Stimulated activated CD4-positive, alpha-beta T cell treated with anti-CD3 and anti-CD28 coated beads, Interleukin-12 subunit alpha, Interleukin-12 subunit beta, amount 100 ng/mL, for 4 hours (primary cell): ENCODE measurements at places on chromosomes 11 and 22.

DNA sequence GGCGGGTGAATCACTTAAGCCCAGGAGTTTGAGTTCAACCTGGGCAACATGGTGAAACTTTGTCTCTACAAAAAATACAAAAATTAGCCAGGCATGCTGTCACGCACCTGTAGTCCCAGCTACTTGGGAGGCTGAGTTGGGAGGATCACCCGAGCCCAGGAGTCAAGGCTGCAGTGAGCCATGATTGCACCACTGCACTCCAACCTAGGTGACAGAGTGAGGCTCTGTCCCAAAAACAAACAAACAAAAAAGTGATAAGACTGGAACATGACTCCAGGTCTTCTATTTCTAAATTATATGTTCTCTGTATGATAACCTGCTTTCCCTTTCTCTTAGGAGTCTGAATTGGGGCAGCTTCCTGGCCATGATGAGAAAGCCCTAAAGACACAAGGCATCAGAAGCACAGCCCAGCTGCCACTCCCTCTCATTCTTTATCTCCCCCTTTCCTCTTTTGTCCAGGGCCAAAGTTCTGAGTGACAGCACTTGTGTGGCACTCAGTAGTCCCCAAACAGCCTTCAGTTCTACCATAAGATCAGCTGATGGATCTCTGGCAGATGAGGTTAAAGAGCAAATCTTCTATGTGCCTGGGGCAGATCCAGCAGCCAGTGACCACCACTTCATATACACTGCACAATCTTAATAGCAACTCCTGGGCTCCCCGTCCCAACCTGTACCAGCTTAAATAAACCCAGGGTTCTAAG, 136.0 kb downstream of the C11orf58 start:
- no peak for DNase-seq

- DNase-seq: no peak
These were observed 30.2 kb upstream of the BID start for GRCh38 chr22:17804331-17805080.

- DNase-seq: no peak
These were observed 70.1 kb upstream of the LRRC55 start for GRCh38 chr11:57111619-57112018.

DNA sequence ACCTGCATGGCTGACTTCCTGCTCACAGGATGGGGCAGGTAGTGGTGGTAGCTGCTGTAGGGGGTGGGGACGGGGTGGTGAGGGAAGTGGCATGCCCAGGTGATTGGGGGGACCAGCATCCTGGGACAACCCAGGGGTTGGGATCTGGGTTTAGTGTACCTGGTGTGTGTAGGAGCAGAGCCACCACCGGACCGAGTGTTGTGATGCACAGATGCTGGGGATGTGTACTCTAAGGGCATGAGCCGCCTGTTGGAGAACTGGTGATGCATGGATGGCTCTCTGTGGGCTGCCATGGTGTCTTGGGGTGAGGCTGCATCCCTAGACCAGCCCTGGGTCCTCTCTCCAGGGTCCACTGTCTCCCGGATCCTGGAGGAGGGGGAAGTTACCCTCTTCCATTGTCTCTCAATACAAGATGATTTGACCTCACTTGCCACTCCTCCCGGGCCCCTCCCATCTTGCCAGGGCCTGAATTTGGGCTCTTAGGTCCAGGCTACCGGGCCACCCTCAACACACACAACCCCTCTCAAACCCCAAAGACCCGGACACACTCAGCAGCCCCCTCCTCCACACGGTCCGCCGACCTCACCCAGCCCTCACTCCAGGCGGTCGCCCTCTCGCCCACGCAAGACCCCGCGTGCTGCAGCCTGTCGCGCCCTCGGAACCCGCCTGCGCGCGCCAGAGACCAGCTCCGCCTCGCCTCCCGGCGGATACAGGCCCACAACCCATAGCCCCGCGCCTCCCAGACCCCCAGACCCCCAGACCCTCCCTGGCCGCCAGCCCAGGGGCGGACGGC, 619 bp downstream of the LRRC75B start:
- no peak for DNase-seq

DNA sequence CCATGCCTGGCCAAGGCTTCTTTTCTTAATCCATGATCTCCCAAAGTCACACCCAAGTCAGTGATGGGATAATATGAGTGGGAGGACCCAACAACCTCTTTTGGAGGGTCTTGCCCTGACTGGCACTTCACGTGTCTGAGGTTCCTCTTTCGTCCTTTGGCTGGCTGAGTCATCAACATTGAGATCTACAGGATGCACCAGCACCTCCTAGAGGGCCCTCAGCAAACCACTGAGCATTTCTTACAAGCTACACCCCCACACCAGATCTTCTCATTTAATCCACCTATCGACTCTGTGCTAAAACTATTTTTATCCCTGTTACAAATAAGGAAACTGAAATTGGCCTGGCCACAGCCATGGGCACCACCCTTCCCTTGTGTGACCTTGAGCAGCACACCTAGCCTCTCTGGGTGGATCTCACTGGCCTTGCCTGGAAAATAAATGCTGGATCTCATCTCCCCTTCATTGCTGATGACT, 63.4 kb downstream of the FLI1 start:
- DNase-seq: peak; percentile 47

DNA sequence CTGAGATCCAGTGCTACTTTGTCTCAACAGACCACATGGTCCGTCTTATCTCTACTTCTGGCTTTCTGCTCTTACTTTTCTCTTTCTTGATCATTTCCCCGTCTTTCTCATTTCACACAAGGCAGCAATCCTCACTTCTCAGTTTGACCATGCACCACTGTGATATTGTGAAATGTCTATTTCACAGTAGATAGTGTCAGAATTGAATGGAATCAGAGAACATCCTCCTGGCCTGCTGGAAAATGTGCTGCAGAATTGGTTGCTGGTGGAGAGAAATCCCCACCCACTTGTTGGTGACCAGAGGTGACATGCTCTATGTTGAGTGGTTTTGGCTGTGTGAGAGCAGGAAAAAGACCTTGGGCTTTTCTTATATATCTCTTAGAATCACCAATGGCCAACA, 57.8 kb upstream of the RCN1 start:
- DNase-seq: no peak

GRCh38 chr11:119432484-119433357, 9.7 kb upstream of the THY1 start:
- no peak for DNase-seq

GRCh38 chr11:35388061-35388460, 31.3 kb downstream of the SLC1A2 start:
- no peak for DNase-seq

- no peak for DNase-seq
These were observed 509 bp upstream of the PRRG4 start for GRCh38 chr11:32829157-32829679.
